ENCODE measurements at places on chromosomes 2 and 18.

DNA sequence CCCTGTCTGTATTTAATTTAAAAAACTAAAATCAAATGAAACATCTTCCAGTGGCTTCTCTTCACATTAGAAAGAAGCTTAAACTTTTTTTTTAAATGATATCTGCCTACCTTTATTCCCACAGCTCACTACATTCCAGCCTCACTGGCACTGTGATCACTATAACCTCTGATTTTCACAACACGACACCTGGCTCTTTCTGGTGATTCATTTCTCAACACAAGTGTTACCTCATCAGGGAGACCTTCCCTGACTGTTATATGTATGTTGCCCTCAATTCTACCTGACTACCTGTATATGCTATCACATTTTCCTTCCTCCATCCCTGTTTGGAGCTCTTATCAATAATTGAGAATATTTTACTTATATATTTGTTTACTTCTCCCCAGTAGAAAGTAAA lies 76.6 kb downstream of the BAZ2B start:
- DNase-seq: no peak

DNA sequence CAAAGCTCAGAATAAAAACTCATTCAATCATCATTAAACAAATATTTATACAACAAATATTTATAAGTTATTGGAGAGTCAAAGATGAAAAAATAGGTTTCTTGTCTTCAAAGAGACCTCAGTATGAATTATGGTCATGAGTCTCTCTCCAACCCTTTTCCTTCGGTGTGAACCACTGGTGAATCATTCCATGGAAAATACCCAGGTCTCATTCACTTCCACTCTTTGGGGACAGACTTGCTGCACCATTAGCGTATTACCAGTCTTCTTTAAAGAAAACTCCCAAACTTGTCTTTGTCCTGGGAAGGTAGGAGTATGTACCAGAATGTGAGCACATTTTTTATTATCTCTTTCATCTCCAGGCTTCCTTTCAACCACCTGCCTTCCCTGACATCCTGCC lies 257.4 kb upstream of the RBMS1 start:
- DNase-seq: no peak

GRCh38 chr2:15367715-15368114 lies 193.4 kb downstream of the NBAS start:
- DNase-seq: no peak

DNA sequence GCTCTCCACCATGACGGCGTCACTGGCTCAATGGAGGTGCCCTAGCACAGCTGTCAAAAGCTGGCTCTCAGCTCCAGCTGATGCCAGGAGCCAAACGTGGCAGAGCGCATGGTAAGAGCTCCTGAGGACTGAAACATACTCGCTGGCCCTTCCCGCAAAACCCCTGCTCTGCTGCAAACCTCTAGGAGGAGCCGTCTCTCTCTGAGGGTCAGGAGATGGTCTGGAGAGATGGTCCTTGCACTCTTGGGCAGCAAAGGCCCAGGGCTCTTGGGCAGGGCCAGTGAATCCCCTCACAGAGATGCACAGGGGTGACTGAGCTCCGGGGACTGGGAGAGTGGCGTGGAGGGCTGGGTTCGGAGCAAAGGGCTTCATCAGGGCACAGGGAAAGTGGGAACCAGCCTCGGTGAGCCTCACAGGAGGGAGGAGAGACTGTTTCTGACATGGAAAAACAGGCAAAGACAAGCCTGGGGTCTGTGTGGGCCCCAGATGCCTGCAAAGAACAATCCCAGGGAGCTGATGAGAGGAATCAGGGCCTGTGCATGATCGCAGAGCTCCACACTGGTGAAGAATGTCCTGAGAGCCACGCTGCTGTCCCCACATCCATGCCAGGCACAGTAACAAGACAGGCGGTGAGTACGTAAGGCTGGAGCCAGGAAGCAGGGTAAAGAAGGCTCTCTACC lies 17.2 kb downstream of the SNORC start:
- DNase-seq: no peak

GRCh38 chr2:63580651-63581297 lies 7.5 kb downstream of the WDPCP start:
- DNase-seq: no peak

Measured in cardiac muscle cell (in vitro differentiated cells and primary cell).